ENCODE measurements at places on chromosomes 12 and 14. TPM values are rescaled to one million over a fixed set of nuclear protein-coding genes. Genes with fewer than 3 reads are reported as not detected.

Gene TSPAN19
- not detected for total RNA-seq

- H3K36me3 ChIP-seq = peaks cover 14% of the 10 kb centered on the region
- no peak overlapping the region for H3K27ac ChIP-seq
- no peaks in the 10 kb centered on the region for H3K27me3 ChIP-seq
- DNase-seq = no peak
- no peaks in the 10 kb centered on the region for H3K4me1 ChIP-seq
Observed at GRCh38 chr12:9698681-9699080, 29.2 kb downstream of the CLEC2D start.

DNA sequence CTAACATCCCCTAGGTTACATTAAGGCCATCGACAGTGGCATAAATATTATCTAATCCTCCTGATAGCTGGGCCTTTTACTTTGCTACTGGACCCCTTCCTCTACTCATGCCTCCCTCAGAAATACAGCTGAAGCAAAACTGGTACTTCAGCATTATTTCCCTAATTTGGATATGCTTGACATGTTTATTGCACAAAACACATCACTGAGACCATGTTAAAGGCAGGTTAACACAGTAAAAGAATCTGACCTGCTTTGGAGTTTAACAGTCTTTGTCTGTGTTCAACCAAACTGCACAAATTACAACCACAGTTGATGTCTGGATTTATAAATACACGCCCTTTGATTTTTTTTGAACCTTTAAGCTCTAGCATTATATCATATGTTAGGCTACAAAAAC, 156.6 kb downstream of the FOXA1 start:
- H3K27ac ChIP-seq = no peak overlapping the region
- H3K4me1 ChIP-seq = no peaks in the 10 kb centered on the region
- H3K27me3 ChIP-seq = no peaks in the 10 kb centered on the region
- no peak overlapping the region for H3K4me3 ChIP-seq

DNA sequence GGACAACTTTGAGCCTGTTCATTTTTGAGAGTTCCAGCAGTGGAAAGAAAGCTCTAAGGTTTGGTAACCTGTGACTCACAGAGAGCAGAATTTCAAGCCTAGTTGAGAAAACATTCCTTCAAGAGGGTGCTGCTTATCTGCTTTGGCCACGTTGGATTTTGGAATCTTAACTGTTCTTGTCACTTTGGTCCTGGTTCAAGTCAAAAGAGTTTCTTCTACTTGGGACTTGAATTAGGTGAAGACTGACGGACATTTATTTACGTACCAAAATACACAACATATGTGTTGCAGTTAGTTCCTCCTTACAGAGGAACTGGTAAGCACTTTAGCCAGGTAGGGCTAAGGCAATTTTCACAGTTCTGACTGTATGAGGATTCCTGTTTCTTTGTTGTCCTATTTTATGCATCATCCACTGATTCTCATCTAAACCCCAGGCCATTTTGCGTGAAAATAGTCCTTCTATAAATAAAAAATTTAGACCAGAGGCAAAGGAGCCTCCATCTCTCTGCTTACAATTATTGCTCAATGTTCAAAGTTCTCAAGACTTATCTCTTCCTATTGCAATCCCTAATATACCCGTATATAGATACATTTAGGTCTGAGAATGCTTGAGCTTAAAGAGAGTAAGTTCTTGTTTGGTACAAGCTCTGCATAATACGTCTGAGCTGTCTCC, 580.9 kb downstream of the DIO2 start:
- no peak overlapping the region for H3K27ac ChIP-seq
- no peaks in the 10 kb centered on the region for H3K36me3 ChIP-seq
- H3K4me3 ChIP-seq = no peak overlapping the region
- no peaks in the 10 kb centered on the region for H3K27me3 ChIP-seq

Gene TAS2R30
- 3.2 TPM for total RNA-seq

- H3K36me3 ChIP-seq = no peaks in the 10 kb centered on the region
- H3K27me3 ChIP-seq = no peaks in the 10 kb centered on the region
- no peak for DNase-seq
- peak overlapping the region; percentile 57 for H3K27ac ChIP-seq
- peaks cover 17% of the 10 kb centered on the region for H3K4me1 ChIP-seq
- H3K4me3 ChIP-seq = no peak overlapping the region
Observed at GRCh38 chr12:15726027-15726877, 62.9 kb downstream of the EPS8 start.

- H3K36me3 ChIP-seq = no peaks in the 10 kb centered on the region
- H3K27me3 ChIP-seq = no peaks in the 10 kb centered on the region
- H3K27ac ChIP-seq = no peak overlapping the region
- no peak overlapping the region for H3K4me3 ChIP-seq
Observed at GRCh38 chr12:31001581-31002360, 71.9 kb upstream of the DDX11 start.

Gene GARIN6
- not detected for total RNA-seq

Gene TAS2R20
- 1.0 TPM for total RNA-seq

Gene SLCO1A2
- total RNA-seq = not detected

GRCh38 chr12:67750513-67751183, 102.1 kb downstream of the DYRK2 start:
- H3K4me3 ChIP-seq = no peak overlapping the region
- H3K27ac ChIP-seq = no peak overlapping the region
- DNase-seq = no peak
- H3K36me3 ChIP-seq = no peaks in the 10 kb centered on the region
- no peaks in the 10 kb centered on the region for H3K27me3 ChIP-seq
- no peaks in the 10 kb centered on the region for H3K4me1 ChIP-seq

GRCh38 chr12:79983492-79983891, 48.6 kb upstream of the PPP1R12A start:
- peak overlapping the region; percentile 43 for H3K27ac ChIP-seq
- no peak overlapping the region for H3K4me3 ChIP-seq
- DNase-seq = no peak
- H3K36me3 ChIP-seq = no peaks in the 10 kb centered on the region

GRCh38 chr12:15829949-15830348, 40.8 kb upstream of the EPS8 start:
- no peaks in the 10 kb centered on the region for H3K36me3 ChIP-seq
- no peaks in the 10 kb centered on the region for H3K4me1 ChIP-seq
- no peak overlapping the region for H3K4me3 ChIP-seq

- no peak overlapping the region for H3K27ac ChIP-seq
- H3K4me1 ChIP-seq = no peaks in the 10 kb centered on the region
- H3K36me3 ChIP-seq = no peaks in the 10 kb centered on the region
- no peak for DNase-seq
Observed at GRCh38 chr12:131188131-131189050, 234.7 kb downstream of the ADGRD1 start.

DNA sequence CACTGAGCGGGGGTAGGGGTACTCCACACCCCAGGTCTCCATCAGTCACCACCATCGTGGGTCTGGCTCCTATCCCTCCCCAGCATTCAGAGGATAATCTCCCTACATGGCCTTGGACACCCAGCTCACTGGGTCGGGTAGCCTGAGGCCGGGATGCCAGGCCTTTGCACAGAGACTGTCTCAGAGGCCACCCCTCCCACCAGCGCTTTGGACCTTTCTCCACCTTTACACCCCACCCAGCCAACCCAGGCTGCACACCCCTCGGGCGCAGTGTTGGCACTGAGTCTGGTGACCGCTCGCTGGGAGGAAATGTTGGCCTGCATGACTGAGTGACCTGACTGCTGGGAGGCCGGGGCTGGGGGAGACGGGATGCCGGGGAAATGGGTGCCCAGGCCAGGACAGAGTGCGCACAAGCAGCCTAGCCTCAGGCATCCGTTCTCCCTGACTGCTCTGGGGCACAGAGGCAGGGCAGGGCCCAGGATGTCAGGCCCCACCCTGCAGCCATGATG, 10.6 kb upstream of the LBHD2 start:
- H3K27ac ChIP-seq = peak overlapping the region; percentile 87
- peaks cover 54% of the 10 kb centered on the region for H3K4me1 ChIP-seq
- no peak for DNase-seq
- no peaks in the 10 kb centered on the region for H3K27me3 ChIP-seq

DNA sequence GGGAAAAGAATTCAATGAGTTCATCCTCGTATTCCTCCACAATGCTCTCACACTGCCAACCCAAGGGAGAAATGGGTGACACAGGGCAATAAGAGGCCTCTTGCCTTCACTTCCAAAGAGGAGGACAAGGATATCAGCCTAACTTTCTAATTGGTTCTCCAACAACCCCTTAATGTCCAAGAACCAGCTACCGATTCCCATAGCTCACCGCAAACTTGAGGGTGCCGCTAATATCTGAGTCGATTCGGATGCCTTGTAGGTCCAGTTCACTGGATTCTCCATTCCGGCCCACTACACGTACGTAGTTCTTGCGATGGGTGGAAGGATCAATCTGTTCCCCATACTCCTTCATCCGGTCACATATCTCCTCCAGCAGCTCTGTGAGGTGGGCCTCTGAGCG, 4.8 kb downstream of the CNPY2 start:
- DNase-seq = no peak
- H3K27me3 ChIP-seq = no peaks in the 10 kb centered on the region
- H3K36me3 ChIP-seq = peaks cover 48% of the 10 kb centered on the region
- no peak overlapping the region for H3K27ac ChIP-seq

DNA sequence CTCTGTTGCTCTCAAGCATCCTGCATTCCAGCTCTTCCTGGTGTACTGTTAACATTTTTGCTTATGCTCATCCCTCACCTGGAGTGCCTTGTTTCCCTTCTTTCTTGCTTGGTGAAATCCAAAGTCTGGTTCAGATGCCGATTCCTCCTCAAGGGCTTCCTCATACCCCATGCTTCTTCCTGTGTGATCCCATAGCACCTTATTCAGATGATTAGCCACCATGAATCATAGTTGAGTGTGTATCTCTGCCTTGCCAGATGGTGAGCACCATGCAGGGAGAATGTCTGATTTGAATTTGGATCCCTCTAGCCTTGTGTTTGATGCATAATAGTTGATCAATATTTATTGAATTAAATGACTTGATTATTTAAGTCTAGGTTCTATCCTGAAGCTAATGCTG, 39.4 kb upstream of the ANO4 start:
- H3K36me3 ChIP-seq = no peaks in the 10 kb centered on the region
- H3K4me3 ChIP-seq = no peak overlapping the region
- no peaks in the 10 kb centered on the region for H3K4me1 ChIP-seq
- no peak overlapping the region for H3K27ac ChIP-seq
- no peak for DNase-seq

Data from suprapubic skin (tissue), 4 donors.